ENCODE measurements at places on chromosomes 7 and 10. TPM values are rescaled to one million over a fixed set of nuclear protein-coding genes. Genes with fewer than 3 reads are reported as not detected.

DNA sequence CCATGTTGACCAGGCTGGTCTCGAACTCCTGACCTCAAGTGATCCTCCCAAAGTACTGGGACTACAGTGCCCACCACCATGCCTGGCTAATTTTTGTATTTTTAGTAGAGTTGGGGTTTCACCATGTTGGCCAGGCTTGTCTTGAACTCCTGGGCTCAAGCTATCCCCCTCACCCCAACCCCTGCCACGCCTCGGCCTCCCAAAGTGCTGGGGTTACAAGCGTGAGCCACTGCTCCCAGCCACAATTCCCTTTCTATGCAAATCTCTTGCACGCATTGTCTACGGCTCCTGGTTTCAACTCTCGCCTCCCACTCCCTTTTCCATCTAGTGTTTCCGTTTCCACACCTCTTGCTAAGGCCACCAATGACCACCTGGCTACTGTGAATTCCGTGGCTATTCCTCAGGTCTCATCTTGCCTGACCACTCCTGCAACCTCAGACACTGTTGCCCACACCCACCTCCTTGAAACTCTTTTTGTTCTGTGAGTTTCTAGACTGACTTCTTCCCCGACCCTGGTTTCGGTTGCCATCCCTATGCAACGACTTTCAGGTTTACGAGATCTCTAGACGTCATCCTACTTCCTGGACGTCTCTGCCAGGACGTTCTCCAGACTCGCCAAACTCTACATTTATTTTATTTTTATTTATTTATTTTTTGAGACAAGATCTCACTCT lies 3.4 kb downstream of the CLDN3 start:
- no peak overlapping the region for H3K4me3 ChIP-seq
- H3K4me1 ChIP-seq, result peaks cover 7% of the 10 kb centered on the region
- H3K27ac ChIP-seq, result no peak overlapping the region

DNA sequence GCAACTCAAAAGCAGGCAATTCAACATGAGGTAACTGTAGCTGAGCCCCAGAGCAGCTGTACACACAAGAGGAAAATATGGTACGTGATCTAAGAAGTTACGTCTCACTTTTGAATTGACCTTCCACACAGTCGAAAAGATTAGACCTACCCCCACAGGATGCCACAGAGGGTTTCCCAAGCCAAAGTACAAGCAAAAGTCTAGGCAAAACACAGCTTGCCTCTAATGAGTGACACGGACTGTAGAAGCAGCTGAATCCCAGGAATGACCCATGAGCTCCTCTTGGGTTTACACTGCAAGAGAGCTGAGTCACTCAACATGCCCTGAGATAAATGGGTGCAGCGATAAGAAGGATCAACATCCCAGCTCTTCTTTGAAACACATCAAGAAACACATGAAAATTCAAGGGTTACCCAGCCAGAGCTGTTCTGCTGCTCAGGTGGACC lies 9.8 kb downstream of the CREB3L2 start:
- DNase-seq, result no peak
- no peaks in the 10 kb centered on the region for H3K36me3 ChIP-seq
- H3K27me3 ChIP-seq, result no peaks in the 10 kb centered on the region
- no peak overlapping the region for H3K4me3 ChIP-seq

GRCh38 chr10:110494532-110494931 lies 3.2 kb upstream of the DUSP5 start:
- no peak overlapping the region for H3K4me3 ChIP-seq
- H3K27ac ChIP-seq, result no peak overlapping the region
- no peaks in the 10 kb centered on the region for H3K36me3 ChIP-seq
- H3K27me3 ChIP-seq, result no peaks in the 10 kb centered on the region
- peaks cover 31% of the 10 kb centered on the region for H3K4me1 ChIP-seq

DNA sequence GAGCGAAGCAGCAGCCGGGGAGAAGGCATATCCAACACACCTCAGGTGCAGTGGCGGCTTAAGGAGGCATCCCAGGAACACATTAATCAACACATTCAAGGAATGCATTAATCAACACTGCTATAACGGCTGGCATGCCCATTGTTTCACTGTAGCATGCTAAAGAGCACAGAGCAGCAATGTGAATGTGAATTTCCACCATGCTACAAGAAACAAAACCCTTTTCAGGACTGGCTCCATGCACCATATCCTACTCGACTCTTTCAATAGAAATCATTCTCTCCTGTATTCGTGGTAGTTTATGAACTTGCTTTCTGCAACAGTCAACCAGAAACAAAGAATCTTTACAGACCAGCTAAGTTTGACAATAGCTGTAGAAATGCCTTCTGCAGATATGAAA lies 149.0 kb downstream of the NRCAM start:
- H3K36me3 ChIP-seq, result no peaks in the 10 kb centered on the region
- DNase-seq, result no peak
- no peak overlapping the region for H3K27ac ChIP-seq
- no peak overlapping the region for H3K4me3 ChIP-seq

GRCh38 chr7:44307301-44307900 lies 18.0 kb downstream of the CAMK2B start:
- H3K27me3 ChIP-seq, result peaks cover 10% of the 10 kb centered on the region
- DNase-seq, result no peak
- H3K4me3 ChIP-seq, result no peak overlapping the region
- H3K4me1 ChIP-seq, result peaks cover 17% of the 10 kb centered on the region

GRCh38 chr10:117425974-117426566 lies 50.8 kb upstream of the PDZD8 start:
- no peaks in the 10 kb centered on the region for H3K36me3 ChIP-seq
- no peaks in the 10 kb centered on the region for H3K4me1 ChIP-seq
- no peak overlapping the region for H3K4me3 ChIP-seq
- no peaks in the 10 kb centered on the region for H3K27me3 ChIP-seq
- DNase-seq, result no peak

ZKSCAN5 gene
- 6.8 TPM for total RNA-seq

C10orf90 gene
- not detected for total RNA-seq

PALD1 gene
- not detected for total RNA-seq

OR2A12 gene
- not detected for total RNA-seq

NKX1-2 gene
- total RNA-seq, result not detected
